ENCODE measurements at places on chromosomes 5 and 9.

DNA sequence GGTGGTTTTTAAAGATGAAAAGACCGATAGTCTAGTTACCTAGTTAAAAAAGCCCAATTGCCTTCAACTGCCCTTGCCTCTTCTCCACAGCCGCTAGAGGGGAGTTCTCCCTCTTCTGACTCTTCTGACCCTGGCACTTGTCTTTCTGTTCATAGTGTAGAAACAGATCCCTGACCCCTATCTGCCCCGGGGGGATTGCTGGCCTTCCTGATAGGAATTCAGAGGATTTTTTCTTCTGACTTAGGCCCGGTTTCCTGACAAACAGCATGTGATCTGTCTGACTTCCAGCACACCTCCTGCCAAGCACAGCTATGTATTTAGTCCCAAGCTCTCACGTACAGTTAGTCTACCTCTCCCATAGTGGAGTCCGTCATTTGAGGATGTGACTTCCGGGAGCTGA, 5.0 kb upstream of the TMEM268 start:
- DNase-seq, result no peak

DNA sequence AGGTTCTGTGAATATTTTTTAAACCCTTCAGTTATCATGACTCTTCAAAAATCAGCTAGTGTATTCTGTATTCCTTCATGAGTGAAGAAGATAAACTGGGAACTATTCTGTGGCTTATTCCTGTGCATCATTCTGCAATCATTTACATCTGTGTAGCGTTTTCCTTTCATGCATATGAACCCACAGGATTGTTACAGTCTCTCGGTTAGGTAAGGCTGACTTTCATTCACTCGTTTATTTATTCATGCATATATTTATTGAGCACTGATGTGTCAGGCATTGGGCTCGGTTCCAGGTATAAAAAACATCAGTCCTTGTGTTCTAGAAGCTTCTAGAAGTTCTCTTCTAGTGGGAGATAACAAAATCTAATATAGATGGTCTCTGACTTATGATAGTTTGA, 318.4 kb downstream of the MAN2A1 start:
- DNase-seq, result no peak

GRCh38 chr5:135218486-135218755, 180.6 kb downstream of the MACROH2A1 start:
- no peak for DNase-seq

DNA sequence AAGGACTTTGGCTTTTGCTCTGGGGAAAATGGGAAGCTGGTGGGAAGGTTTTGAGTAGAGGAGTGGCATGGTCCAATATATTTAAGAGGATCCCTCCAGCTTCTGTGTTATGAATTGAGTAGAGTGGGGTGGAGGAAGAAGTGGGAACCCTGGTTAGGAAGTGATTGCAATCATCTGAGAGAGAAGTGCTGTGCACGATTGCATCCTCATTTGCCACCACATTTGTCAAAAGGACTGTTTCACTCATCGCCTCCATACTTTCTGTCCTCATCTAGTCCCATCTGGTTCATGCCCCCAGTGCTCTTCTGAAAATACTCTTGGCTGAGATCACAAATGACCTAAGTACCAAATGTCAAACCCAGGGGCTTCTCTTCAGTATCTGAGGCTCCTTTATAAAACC, 192.1 kb downstream of the RAB3C start:
- no peak for DNase-seq

- DNase-seq, result no peak
Observed at GRCh38 chr5:177578316-177578715, 13.7 kb upstream of the TMED9 start.

- no peak for DNase-seq
Observed at GRCh38 chr9:6676254-6676921, 30.9 kb upstream of the GLDC start.

DNA sequence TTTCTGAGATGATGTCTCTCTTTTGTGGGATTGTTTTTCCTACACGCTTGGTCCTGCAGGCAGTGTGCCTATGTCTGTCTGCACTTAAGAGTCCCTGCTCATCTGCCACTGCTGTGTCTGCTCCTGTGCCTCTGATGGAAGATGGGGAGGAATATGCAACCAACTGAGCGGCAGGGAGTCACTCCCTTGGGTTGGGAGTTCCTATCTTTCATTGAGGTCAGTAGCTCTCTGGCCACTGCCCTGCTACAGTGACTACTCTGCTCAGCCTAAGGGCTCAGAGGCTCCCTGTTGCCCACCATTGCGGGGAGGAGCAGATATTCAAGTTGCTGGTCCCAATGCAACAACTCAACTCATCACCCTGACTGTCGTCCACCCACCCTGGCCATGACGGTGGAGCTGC, 13.4 kb upstream of the FAM163B start:
- DNase-seq, result no peak

GRCh38 chr9:107221321-107221720, 61.8 kb upstream of the RAD23B start:
- DNase-seq, result no peak

GRCh38 chr9:12958279-12958678, 183.5 kb downstream of the LURAP1L start:
- DNase-seq, result no peak

DNA sequence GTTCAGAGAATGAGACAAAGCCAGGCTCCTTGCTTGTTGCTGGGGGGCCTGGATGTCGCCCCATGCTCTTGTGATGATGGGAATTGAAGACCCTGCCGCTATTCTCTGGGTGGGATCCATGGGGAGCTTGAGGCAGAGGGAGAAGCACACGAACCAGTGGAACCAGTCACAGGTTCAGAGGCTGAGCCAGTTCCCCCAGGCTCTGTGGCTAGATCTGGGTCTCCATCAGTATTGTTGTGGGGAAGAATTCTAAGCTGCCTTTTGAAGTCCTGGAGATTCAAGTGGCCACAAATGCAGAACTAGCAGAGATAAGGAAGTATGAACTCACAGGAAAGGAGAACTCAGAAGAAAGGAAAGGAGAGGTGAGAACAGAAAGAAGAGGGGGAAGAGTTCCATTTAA, 219.4 kb downstream of the MSX2 start:
- no peak for DNase-seq

- DNase-seq, result no peak
Observed at GRCh38 chr5:83844449-83845068, 123.9 kb upstream of the HAPLN1 start.

DNA sequence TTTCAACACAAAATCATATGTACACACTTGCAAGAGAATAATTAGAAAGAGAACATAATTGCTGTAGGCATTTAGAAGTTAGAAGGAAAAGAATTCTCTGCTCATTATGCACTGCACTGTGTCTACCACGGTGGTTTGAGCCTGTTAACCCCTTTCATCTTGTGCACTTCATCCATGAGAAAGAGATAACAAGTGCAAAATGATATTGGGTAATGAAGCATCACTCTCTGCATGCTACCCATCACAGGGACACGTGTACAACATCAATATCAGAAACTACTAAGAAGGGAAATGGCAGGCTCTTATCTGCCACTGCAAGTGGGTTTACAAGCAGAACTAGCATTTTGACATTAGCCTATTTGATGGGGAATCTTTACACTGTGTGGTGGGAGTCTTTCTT, 202.6 kb downstream of the CDH12 start:
- no peak for DNase-seq

GRCh38 chr5:151740336-151740942, 18.0 kb downstream of the ATOX1 start:
- DNase-seq, result no peak
